ENCODE measurements at places on chromosomes 1 and 21.

- DNase-seq = no peak
Observed at GRCh38 chr1:248847181-248847955, 9.3 kb downstream of the ZNF672 start.

DNA sequence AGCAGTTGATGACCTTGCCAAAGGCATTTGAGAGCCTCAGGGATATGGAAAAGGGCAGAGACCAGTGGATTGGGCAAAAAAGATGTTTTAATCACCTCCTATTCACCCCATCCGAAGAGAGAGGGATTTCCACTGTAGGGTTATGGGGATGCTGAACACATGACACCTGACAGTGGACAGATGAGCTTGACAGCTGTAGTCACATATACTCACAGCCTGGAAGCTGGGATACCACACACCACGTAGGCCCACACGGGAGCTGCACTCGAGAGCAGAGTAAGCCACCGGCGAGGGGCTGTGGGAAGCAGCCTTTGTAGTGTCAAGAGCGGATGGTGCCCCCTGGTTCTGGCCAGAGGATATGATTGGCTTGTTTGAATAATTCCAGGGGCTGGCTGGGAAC is 20.0 kb downstream of the ZBTB40 start:
- DNase-seq = no peak

DNA sequence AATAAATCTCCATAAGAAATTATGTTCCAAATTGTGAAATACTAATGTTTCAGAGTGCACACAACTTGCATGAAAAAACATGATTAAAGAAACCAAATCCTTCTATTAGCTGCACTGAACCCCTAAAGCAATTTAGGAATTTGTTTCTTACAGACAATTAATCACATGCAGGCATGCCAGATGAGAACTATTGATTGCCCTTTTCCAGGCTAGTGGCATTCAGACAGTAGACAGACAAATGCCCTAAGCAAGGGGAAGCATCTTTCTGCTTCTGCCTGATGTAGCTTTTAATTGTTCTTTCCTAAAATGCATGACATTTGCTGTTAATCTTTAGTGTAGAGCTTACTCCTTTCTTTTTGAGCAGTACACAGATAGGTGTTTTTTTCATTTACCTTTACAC is 229.5 kb downstream of the DPYD start:
- no peak for DNase-seq

- no peak for DNase-seq
Observed at GRCh38 chr1:231631717-231632116, 5.1 kb downstream of the DISC1 start.

- DNase-seq = no peak
Observed at GRCh38 chr1:22121421-22121911, 21.4 kb downstream of the WNT4 start.

GRCh38 chr1:162703708-162704107 is 71.4 kb downstream of the DDR2 start:
- no peak for DNase-seq

DNA sequence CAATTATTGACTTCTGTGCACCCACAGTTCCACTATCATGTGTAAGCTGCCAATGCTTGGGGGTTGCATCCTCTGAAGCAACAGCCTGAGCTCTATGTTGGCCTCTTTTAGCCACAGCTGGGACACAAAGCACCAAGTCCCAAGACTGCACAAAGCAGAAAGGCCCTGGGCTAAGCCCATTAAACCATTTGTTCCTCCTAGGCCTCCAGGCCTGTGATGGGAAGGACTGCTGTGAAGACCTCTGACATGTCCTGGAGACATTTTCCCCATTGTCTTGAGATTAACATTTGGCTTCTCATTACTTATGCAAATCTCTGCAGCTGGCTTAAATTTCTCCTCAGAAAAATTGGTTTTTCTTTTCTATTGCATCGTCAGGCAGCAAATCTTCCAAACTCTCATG is 123.7 kb upstream of the DEPDC1 start:
- DNase-seq = no peak

DNA sequence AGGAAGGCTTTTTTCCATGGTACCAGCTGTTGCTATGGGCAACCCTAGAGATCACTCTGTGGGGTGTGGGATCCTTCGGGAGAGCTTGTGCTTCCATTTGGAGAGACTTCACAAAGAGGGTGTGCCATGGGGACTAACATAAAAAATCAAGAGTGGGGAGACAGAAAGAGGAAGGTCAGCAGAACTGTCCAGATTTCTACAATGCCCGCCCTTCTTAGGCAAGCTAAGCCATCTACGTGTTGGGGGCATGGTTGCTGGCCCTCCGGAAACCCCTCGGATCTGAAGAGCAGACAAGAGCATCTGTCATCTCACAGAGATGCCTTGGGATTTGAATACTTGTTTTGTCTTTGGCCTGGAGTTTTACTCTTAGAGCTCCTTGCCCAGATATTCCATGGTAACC is 83.9 kb upstream of the ZNF648 start:
- no peak for DNase-seq

- DNase-seq = no peak
Observed at GRCh38 chr1:240244968-240245628, 153.4 kb downstream of the FMN2 start.

DNA sequence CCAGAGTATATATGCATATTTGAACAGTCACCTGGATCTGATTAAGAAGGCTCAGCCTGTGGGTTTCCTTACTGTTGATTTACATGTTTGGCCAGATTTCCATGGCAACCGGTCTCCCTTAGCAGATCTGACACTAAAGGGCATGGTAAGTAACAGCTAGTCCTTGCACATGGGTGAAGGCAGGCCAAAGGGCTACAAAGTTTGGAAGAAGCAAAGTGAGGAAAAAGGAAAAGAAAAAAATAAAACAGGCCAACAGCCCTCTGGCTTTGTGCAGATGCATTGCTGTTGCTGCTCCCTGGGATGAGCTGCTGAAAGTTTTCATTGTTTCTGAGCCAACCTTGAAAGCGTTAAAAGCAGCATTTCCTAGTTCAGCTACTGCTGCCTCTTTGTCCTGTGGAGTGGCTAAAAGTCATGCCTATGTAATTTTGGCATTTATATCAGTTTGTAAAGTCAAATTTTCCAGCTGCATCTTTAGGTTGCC is 176.5 kb upstream of the HOOK1 start:
- no peak for DNase-seq

GRCh38 chr1:162391790-162392563 is 10.4 kb downstream of the C1orf226 start:
- no peak for DNase-seq

DNA sequence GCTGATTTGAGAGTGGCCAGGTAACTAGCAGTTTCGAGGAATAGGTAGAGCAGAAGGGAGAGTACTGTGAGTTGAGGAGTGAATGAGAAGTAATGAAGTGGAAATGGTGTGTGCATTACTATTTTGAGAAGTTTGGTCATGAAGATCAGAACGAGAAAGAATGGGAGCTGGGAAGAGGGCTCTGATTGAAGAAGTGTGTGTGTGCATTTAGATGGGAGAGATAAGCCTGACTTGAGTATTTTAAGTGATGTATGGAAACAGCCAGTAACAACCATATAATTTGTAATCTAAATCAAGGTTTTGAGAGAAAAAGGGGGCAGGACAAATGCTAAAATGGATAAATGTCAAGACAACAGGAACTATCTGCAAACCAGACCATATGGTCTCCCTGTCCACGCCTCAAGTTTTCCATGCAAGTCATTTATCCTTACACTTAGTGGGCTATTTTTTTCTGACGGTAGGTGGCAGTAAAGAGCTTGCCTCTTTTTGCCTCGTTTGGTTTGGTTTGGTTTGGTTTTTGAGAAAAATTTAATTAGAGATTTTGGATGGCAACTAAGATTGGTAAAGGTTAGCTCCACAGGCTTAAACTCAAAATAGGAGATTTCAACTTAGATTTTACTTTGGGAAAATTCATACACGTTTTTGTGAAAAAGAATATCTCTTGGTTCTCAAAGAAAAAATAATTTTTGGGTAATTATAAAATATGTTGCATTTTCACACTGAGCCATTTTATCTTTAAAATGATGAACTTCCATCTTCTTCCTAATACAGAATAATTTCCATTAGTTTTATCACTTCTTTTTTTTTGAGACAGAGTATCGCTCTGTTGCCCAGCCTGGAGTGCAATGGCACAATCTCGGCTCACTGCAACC is 9.5 kb upstream of the B3GALNT2 start:
- DNase-seq = no peak

DNA sequence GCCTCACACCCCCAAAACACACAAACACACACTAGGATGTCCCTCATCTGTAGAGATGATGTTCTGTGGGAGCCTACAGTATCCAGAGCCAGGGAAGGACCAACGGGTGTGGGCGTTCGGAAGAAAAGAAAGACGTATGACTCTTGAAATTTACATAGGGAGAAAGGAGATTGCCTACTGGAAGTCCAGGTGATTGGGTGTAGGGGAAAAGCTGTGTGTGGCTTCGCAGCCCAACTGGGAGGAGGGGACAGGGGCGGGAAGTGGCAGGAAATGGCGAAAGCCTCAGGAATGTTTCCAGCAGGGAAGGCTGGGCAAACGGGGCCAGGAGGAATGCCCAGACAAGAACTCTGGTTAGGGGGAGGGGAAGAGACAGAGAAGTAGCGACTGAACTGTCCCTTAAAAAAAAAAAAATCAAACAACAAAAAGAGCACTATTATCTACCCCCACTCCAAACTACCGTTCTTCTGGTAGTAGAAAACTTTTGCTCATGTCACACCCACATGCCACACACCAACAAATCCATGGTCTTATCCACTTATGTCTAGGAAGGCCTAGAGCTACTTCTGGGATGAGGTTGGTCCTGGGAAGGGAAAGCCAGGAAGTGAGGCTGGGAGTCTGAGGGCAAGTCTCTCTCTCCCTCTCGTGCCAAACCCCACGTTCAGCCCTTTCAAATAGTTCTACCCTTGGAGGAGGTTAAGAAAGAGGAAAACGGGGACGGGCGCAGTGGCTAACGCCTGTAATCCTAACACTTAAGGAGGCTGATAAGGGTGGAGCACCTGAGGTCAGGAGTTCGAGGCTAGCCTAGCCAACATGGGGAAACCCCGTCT is 1.8 kb upstream of the CKS1B start:
- DNase-seq = no peak

DNA sequence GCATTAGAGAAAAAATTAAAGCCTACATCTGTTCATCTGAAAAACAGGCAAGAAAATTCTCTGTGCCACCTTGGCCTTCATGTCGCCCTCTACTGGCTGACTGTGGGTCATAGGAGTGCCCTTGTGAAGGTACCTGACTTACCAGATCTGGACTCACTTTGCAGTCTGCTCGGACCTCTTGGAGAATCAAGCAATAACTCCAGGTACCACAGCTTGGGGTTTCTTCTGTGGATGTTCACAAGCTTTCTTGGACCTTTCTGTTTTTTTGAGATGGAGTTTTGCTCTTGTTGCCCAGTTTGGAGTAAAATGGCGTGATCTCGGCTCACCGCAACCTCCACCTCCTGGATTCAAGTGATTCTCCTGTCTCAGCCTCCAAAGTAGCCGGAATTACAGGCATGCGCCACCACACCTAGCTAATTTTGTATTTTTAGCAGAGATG is 2.4 kb upstream of the PRAMEF18 start:
- DNase-seq = no peak

- no peak for DNase-seq
Observed at GRCh38 chr1:86197206-86197855, 40.8 kb upstream of the COL24A1 start.

DNA sequence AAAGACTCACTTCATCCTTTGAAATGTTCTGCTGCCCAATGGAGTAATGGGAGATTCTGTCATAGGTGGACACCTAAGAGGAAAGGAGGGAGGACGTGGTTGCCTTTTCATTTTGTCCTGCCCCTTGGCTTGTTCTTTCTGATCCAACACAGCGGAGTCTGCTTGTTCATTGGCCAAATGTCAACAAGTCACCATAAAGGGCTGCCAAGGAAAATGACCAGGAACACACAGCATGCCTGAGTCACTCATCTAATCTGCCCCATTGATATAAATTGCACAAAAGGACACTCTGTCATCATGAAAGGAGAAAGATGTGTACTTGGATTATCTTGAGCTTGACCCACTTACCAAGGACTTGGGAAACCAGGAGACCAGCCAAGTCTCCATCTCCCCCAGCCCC is 422.9 kb downstream of the SETD4 start:
- no peak for DNase-seq

DNA sequence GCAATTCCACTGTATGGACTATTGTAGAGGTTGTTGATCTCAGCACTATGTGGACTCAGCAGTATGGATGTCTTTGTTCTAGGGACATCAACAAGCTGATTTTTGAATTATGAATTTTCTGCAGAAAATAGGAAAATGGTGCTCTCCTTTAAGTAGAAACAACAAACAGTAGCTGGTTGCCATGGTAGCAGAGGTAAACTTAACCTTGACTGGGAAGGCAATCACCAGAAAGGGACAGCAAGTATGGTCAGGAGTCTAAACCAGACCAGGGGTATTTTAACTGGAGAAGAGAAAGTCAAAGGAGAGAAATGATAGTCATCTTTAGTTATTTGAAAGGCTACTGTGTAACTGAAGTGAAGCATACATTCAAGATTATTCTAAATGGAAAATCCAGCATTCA is 22.3 kb downstream of the WLS start:
- DNase-seq = no peak

GRCh38 chr1:153355445-153356071 is 2.1 kb upstream of the S100A9 start:
- no peak for DNase-seq

DNA sequence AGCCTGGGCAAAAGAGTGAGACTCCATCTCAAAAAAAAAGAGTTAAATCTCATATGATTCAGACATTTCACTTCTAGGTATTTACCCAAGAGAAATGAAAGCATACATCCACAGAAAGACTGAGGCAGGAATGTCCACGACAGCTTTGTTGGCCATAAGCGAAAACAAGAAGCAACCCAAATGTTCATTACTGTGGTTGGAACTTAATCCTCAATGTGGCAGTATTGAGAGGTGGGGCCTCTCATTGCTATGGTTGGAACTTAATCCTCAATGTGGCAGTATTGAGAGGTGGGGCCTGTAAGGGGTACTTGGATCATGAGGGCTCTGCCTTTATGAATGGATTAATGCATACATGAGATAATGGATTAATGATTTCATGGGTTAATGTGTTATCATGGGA is 15.2 kb downstream of the C21orf58 start:
- DNase-seq = no peak

DNA sequence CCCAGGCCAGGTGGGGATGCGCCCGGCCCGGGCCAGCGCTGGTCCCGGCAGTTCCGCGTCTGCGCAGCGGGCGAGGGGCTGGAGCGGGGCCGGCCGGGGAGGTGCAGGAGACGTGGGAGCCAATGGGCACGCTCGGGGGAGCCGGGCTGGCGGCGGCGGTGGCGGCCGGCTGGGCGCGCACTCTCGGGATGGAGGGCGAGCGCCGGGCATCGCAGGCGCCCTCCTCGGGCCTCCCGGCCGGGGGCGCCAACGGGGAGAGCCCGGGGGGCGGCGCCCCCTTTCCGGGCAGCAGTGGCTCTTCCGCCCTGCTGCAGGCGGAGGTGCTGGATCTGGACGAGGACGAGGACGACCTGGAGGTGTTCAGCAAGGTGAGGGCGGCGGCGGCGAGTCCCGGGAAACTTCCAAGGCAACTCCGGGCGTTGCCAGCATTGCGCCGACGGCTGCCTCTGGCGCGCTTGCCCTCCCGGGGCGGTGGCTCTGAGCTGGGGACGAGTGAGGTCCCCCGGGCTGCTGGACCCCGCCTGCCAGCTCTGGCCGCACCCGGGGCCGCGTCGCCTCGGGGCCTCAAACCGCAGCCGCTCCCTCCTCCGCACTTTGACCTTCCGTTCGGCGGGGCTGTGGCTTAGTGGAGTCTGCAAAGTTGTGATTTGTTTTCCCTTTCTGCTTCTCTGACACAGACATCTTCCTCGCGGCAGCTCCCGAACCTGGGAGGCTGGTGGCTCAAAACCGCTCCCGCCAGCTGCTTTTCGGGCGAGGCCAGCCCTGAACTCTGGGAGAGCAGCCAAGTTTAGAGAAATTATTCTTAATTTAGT is at the start of gene SNX7:
Gene SNX7, plus strand, starts transcription at position 178 of the 812 bp plus-strand sequence. Its CDS starts 11 bp downstream, at position 189.
- DNase-seq = no peak

All from cortex of kidney (tissue), 1 donor.